ENCODE measurements at places on chromosomes 6 and 20.

- DNase-seq: no peak
These were observed 129.8 kb downstream of the ALDH8A1 start for GRCh38 chr6:134819863-134820800.

DNA sequence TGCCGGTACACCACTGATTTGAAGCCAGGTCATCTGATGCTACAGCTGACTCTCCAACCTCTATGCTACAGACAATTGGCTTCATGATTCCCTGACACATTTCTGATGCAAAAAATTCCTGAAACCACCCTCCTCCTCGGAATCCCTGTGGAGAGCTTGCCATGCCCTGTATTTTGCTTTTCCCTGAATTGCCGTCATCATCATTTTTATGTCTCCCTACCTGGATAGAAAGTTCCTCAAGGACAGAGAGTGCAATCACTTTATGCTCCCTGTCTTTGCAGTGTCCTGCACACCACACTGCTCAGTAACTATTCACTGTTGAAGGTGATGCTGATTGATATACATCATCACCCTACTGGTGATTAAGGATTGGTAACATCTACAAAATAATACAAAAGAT lies 239.8 kb downstream of the UST start:
- no peak for DNase-seq

- no peak for DNase-seq
These were observed at the start of gene SPACA1 for GRCh38 chr6:88047510-88048150. Gene SPACA1 (plus strand): TSS chr6:88047841. CDS start chr6:88047906, 65 bp downstream.

DNA sequence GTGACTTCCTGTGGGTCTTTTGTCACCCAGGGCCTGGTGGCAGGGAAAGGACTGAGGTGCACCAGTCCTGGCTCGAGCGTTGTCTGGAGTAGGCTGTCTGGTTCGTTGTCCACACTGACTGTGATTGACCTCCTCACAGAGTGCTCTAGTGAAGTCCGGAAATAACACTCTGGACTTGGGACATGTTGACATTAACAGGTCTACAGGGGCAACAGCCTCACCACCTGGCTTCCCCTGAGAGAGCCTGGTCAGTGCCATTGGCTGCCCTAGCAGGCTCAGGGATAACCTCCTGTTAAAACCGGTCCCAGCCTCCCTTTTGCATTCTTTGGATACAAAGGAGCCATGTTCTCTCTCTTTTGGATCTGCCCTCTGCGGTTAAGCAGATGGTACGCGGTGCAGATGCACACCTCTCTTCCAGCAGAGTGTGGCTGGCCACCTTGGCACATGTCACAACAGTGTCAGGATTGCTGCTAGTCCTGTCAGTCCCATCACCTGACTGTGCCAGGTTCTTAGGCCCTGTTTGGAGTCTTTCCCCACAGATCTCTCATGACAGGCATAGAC lies 46.2 kb downstream of the CDS2 start:
- DNase-seq: no peak

GRCh38 chr20:41173791-41174341 lies 36.5 kb downstream of the PLCG1 start:
- no peak for DNase-seq

DNA sequence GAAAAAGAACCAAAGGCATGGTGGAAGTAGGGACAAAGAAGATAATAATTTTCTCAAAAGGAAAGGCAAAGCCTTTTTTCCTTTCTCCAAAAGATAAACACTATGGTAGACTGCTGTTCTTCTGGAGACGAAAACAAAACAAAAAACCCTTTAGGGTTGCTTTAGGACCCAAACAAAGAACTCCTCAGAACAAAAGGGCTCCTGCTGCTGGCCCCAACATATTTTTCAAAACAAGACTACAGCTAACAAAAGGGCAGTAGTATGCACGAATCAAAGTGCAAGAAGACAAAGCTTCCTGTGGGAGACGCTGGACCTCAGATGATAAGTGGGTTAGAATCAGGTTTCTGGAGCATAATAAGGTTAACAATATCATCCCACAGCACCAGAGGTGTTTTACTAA lies 15.8 kb downstream of the NCOA5 start:
- no peak for DNase-seq

All from activated naive CD4-positive, alpha-beta T cell (primary cell).